ENCODE measurements at places on chromosomes 7 and 10.

- DNase-seq = no peak
Observed at GRCh38 chr7:47763063-47763974, 181.4 kb upstream of the TNS3 start.

- DNase-seq = no peak
Observed at GRCh38 chr7:133676805-133677370, 424.0 kb downstream of the EXOC4 start.

GRCh38 chr10:105468759-105469158, 827.7 kb downstream of the SORCS3 start:
- DNase-seq = no peak

DNA sequence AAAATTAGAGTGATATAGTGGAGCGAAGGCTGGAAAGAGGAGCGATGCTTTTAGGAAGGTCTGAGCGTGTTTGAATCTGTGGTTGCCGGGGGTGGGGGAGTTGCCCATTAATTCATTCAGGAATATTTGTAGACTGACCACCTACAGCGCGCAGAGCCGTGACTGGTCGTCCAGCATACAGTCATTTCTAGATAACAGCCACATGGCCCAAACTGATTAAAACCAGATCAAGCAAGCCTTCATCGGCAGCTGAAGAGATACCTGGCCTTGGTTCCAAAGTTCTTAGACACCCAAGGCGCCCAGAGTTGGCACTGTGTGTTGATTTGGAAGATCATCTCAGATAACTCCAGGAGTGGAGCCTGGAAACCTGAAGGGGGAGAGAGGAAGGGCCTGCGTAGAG, 1.7 kb downstream of the PROSER2 start:
- no peak for DNase-seq

GRCh38 chr10:92801978-92802872, 46.1 kb upstream of the EXOC6 start:
- DNase-seq = no peak

All from stimulated activated CD8-positive, alpha-beta memory T cell treated with anti-CD3 and anti-CD28 coated beads, Interleukin-4, amount 100 ng/mL, for 1 hour (primary cell).